ENCODE measurements at places on chromosomes 7 and 10. TPM values are rescaled to one million over a fixed set of nuclear protein-coding genes. Genes with fewer than 3 reads are reported as not detected.

Gene HOXA9
- 90.0 TPM for total RNA-seq

Gene PPP1R3C
- total RNA-seq = 17.6 TPM

Gene FLNC
- 19.7 TPM for total RNA-seq

DNA sequence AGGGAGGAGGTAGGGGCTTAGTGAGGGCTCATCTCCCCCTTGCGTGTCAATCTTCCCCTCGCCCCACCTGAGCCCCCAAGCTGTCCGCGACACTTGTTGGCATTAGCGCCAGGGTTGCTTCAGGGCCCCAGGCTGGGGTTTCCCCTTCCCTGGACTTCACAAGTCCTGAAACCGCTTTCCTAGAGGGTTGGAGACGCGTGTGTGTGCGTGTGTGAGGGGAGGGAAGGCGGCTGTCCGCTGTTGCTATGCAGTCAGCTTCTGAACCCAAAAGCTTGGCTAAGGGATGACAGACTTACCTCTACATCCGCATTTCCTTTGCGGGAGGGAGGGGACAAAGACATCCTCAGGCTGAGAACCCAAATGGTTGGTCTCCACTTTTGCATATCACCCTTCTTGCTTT is 803 bp downstream of the GOLGA7B start:
- ATAC-seq = peak; percentile 65

Gene HOXA1
- total RNA-seq = 5.4 TPM

Gene WEE2
- not detected for total RNA-seq

DNA sequence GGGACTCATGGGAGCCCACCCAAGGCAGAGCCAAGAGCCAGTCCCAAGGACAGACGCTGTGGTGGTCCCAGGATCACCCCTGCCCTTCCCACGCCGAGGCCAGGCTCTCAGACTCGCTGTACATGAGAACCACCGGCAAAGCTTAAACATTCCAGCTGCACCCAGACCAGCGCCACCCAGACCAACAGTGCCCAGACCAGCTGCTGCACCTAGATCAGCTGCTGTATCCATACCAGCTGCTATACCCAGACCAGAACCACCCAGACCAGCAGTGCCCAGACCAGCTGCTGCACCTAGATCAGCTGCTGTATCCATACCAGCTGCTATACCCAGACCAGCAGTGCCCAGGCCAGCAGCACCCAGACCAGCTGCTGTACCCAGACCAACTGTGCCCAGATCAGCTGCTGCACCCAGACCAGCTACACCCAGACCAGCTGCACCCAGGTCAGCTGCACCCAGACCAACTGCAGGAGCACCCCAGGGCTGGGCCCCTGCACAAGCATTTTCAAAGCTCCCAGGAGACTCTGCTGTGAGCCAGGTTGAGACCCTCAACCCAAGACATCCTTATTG is 47.9 kb upstream of the CNPY1 start:
- ATAC-seq = no peak

GRCh38 chr10:71459513-71459912 is 62.8 kb downstream of the CDH23 start:
- no peak for ATAC-seq

GRCh38 chr7:107001490-107001889 is 43.0 kb upstream of the PRKAR2B start:
- no peak for ATAC-seq

GRCh38 chr7:94298943-94299342 is 95.8 kb upstream of the COL1A2 start:
- ATAC-seq = no peak

DNA sequence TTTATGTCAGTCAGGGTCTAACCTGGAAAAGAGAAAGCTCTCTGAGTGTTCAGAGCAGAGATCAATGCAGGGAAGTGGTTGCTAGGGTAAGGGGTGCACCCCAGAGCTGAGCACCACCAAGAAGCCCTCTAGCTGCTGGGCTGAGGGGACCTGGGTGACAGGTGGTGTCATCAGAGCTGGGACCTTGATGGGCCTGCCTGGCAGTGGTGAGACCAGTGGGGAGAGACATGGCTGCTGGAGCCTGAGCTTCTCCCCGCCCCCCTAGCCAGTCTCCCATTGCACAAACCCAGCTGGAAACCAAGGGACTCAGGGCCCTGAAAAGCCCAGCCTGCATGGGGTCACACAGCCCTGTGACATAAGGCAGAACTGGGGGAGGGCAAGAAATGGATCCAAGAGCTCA is 49.1 kb upstream of the OSBPL3 start:
- ATAC-seq = no peak

DNA sequence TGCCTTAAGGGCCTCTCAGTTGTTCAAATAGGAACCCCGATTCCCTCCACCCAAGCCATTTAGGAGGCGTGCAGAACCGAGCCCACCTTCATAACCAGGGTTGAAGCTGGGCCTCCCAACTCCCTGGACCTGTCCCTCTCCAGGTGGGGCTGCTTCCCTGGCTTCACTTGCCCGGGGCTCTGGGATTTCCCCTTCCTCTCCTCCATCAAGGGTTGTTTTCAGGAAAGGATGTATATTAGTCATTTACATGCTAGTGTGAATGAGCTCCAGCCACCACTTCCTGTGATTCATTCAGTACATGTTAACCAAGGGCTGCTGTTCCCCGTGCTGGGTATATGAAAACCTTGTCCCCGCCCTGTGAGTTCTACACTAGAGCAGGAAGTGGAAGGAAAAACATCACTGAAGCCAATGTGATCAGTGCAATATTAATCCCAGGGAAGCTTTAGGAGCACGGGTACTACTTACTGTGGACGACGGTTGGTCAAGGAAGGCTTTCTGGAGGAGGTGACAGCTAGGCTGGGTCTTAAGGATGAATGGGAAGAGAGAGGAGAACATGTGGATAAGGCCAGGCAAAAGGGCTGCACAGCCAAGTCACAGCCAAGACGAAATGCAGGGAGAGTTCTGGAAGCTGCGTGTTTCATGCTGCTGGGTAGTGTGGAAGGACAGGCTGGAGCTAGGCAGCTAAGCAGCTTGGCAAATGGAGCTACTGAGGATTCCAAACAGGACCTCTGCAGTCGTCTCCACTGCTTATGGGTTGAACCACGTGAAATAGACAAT is 150.1 kb upstream of the SHH start:
- ATAC-seq = no peak

DNA sequence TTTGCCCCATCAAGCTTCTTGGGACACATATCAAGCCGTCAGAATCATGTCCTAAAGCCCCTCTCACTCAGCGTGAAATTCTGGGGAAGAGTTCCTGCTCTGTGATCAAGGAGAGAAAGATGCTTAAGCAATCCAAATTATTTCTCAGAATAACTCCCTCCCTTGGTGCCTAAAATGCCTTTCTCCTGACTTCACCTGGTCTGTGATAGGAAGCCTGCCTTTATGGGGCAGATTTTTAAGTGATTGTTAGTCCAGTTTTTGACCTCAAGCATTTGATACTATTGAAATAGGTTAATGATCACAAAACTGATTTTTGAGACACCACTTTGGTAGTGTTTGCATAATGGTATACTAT is 76.4 kb upstream of the MAGI2 start:
- no peak for ATAC-seq

Gene SLC26A5
- 0.85 TPM for total RNA-seq

DNA sequence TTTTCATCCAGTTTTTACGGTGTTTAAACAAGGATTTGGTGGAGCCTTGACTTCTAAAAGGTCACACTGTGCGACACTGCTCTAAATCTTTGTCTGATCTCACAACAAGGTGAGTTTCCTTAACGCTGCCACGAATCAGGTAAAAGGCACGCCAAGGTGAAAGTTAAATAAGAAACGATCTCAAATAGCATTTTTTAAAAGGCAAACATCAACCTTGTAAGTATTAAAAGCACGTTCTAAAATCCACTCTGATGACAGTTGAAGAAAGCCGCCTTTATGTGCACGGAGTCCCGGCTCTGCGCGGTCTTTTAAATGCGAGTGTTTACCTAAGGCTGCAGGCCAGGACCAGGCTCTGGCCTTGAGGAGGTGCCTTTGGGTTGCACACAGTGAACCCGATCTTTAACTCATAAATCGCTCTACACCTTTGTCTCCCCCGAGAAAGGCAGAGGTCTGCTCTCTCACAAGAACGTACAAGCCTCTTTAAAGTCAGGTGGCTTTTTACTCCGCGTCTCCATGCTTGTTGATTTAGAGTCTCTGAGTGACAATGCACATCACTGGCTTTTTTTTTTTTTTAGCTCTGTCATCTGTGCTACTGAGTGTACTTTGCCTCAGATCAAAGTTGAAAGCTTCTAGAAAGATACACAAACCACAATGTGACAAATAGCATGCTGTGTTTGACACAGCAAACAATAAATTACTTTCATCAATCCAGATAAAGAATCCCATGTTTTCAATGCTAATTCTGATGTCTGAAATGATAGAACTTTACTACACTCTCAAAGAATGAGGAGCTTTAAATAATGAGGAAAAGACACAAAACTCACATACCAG is 25.9 kb upstream of the RNF32 start:
- ATAC-seq = peak; percentile 67

Gene GDF2
- total RNA-seq = not detected

DNA sequence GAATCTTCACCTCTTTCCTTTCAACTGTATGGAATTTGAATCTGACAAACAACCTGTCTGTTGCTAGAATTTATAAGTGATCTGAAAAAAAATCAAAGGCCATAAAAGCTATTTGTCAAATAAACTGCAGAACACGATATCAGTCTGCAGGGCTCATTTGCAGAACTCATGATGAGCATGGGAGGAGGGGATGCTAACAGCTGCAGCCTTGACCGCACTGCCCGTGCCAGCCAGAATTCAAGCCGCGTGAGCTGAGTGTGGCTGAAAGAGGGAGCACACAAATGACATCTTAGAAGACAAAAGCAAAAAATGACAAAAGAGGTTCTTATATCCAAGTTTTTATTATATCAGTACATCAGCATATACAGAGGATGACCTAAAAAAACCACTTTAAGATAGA is 15.7 kb downstream of the LRRTM3 start:
- ATAC-seq = peak; percentile 94

- ATAC-seq = no peak
These were observed 2.7 kb upstream of the CUL2 start for GRCh38 chr10:35092851-35093250.

DNA sequence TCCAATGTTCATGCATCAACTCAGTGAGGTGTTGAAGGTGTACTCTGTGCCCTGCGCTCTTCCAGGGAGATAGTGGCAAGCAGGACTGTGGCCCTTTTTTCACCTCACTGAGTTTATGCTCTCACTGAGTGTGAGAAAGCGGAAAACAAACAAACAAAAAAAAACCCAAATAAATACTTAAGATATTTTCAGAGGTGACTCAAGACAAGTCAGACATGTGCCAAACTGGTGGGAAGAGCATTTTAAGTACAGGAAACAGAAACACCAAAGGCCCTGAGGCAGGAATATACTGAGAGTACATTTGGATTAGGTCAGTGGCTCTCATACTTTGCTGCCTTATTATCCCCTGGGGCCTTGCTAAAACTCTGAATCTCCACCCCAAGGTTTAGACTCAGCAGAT is 111.9 kb upstream of the IGFBP3 start:
- peak; percentile 53 for ATAC-seq

GRCh38 chr7:107931740-107932515 is 40.9 kb downstream of the DLD start:
- no peak for ATAC-seq

- no peak for ATAC-seq
These were observed 54.9 kb upstream of the NAMPT start for GRCh38 chr7:106339513-106340246.

Gene SPDYE16
- total RNA-seq = 0.26 TPM

GRCh38 chr10:86790394-86790793 is 34.0 kb downstream of the BMPR1A start:
- ATAC-seq = no peak

DNA sequence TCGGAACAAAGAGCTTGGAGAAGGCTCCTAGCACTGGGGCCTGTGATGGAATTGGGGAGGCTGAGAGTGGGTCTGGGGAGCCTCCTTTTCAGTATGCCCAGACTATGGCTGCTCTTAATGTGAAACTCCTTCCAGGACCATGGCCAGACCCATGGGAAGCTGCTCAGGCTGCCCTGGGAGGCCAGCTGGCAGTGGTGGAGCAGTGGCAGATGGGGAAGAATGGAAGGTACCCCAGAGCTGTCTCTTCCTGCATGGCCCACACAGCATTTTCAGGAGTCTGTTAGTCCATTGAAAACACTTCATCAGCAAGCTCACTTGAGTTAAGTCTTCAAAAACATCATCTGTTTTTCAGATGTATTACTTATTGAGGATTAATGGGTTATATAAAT is 18.5 kb downstream of the NACAD start:
- no peak for ATAC-seq

Gene FAM185A
- 7.5 TPM for total RNA-seq

Gene ANTXRL
- 0.57 TPM for total RNA-seq

Gene SGCE
- total RNA-seq = 76.0 TPM

Gene LIPN
- total RNA-seq = not detected

DNA sequence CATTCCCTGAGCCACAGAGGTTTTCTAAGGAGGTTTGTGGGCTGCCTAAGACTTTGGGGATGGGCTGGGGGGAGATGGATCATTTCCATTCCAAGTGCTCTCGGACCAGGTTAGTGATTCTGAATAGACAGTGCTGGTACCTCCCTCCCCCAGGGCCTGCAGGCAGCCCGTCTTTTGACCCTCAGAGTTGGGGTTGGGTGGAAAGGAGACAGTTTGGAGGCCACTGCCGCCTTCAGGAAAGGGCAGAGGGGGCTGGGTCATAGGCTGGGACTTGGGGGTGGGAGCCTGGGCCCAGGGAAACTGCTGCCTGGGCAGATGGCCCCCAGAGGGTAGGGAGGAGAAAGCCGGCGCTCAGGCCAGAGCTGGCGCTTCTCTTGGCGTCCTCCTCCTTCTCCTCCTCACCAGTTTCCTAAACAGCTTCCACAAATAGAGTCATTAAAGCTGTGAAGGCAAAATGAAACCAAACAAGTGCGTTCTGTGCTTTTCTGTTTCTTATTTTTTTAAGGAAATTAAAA is 4.4 kb downstream of the UNC5B start:
- no peak for ATAC-seq

Gene TRUB1
- 31.6 TPM for total RNA-seq

DNA sequence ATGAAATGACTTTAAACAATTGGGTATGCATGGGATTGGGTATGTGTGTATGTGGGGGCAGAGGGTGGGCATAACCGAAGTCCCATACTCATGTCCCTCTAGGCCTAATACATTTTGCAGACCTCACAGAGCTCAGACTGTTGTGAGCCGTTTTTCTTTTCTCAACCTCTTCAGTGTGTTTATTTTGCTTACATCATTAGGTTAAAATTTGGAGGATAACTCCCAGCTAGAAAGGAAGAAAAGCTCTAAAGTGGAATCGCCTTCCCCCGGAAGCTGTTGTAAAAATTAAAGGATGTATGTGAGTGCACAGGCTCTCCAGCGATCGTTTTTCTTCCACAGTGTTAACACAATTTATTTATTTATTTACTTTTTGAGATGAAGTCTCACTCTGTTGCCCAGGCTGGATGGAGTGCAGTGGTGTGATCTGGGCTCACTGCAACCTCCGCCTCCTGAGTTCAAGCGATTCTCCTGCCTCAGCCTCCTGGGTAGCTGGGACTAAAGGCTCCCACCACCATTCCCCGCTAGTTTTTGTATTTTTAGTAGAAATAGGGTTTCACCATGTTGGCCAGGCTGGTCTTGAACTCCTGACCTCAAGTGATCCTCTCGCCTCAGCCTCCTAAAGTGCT is 1.5 kb upstream of the H2AZ2 start:
- ATAC-seq = no peak

Gene DNAJC12
- total RNA-seq = 41.8 TPM

GRCh38 chr7:37526623-37527022 is 78.0 kb upstream of the ELMO1 start:
- no peak for ATAC-seq

GRCh38 chr7:77859343-77859742 is 60.8 kb downstream of the PHTF2 start:
- no peak for ATAC-seq

All from motor neuron (in vitro differentiated cells).